G401 (cell line): ENCODE measurements at places on chromosomes 4 and X. TPM values are rescaled to one million over a fixed set of nuclear protein-coding genes. Genes with fewer than 3 reads are reported as not detected.

DNA sequence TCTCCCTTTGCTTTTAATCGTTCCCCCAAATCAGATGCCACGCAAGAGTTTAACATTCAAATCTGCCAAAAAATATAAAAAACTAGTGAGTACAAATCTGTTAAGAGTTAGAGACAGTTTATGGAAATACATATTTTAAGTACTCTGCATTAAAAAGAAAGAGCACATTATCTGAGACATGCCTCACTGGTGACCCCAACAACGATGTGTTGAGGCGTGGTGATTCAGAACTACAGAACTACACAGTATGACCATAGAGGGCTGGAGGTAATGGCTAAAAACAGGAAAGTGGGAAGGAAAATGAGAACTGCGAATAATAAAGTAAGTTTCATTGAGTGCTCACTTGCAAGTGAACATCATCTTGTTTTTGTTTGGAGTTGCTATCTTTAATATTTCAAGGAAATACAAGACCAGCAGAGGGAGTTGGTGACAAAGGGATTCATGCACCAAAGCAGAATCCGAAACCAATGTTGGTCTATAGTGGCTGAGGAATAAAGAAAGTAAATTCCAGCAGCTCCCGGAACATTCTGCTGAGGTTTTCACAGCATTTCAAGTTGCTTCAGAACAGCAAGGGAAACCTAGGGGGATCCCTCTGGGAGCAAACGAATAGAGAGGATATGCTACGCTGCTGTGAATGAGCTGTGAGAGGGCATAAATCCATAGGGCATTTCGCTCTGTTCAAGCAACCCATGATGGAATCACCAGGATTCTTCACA is 92.2 kb downstream of the DCHS2 start:
- DNase-seq: peak; percentile 17

- no peak for DNase-seq
These were observed 47.1 kb upstream of the THOC2 start for GRCh38 chrX:123779908-123780396.

DNA sequence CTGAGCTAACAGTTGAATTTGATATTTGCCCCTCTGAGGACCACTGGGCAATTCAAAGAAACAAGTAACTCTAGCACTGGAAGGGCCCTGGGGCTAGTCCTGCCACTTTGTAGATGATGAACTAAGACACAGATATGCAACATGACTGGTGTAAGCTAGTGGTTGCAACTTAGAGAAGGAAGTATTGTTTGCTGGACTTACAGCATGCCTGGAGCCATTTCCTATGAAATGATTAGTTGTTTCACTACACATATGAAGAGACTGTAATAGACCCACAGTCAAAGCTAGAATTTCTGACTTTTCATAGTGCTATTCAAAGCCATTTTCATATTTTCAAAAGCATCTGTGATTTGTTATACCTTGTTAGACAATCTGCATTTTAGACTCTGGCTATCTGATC is 96.2 kb downstream of the TSPAN7 start:
- DNase-seq: no peak

DNA sequence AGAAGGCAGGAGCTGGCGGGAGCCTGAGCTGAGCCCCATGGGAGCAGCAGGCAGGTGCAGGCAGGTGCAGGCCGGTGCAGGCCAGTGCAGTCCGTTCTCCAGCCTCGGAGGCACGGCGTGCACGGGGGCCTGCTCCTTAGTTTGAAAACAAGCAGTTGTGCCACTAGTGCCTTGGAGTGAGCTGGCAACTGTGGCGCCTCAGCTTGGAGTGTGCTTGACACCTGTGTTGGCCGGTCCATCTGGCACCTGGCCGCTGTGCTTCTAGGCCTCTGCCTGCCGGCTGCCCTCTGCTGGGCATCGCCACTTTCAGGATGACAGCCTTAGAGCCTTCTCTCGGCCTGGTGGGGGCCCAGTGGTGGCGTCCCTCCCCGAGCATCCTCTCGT is 47.9 kb downstream of the RGS12 start:
- peak; percentile 96 for DNase-seq

DNA sequence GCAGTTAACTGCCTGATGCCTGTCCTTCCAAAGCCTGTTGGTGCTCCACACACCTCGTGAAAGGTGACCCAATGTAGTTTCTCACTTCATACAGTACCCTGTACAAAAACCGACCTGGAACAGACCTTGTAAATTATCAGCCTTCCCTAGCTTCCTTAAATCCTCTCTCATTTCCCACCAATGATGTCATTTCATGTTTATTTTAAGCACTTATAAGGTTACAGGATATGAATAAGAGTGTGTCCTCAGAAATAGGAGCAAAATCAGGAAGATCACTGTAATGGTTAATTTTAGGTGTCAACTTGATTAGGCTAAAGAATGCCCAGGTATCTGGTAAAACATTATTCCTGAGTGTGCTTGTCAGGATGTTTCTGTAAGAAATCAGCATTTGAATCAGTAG is 44.7 kb downstream of the TMEM150C start:
- DNase-seq: no peak

- peak; percentile 40 for DNase-seq
These were observed 21.1 kb upstream of the ARAF start for GRCh38 chrX:47539860-47540259.

- no peak for DNase-seq
These were observed 3.8 kb upstream of the RPS6KA3 start for GRCh38 chrX:20270562-20270890.

- DNase-seq: peak; percentile 2
These were observed 756.1 kb downstream of the SH3BGRL start for GRCh38 chrX:81957900-81958545.

DNA sequence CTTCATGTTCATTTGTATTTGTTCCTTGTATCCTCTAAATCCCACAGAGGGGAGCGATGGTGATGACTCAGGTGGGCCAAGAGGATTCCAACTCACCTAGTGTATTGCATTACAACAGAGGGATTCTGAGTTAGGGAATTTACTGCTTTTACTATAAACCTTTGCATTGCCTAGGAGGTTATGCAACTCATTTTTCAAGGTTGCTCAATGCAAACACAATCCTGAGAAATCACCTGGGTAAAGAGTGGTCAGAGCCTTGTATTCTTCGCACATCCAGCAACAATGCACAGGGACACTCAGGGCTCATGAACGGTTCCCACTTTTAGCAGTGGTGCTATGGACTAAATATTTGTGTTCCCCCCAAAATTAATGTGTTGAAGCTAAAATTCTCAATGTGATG is 28.6 kb upstream of the LSM6 start:
- no peak for DNase-seq

DNA sequence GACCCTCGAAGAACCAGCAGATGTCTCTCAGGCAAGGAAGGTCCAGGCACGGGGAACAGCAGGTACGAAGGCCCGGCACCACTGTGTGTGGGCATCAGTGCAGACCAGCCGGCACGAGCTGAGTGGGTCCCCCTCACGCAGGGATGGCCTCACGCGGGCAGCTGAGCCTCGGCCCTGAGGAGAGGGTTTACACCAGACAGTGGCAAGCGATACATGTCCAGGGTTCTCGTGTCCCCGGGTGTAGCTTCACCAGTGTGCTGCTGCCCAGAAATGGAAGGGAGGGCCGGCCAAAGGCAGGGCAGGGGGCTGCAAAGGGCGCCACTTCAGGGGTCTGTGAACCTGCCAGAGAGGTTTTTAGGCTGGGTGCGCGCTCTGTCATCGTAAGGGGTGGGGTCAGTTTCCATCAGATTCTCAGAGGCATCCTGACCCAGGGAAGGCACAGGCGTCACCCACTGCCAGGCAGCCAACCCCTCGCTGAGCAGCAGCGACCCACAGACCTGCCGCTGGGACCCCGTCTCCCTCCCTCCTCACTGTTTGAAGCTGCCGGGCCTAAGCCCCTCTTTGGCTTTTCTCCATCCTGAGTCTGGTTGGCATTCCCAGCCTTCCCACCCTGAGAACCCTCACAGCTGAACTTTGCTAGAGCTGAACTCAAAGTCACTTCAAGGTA is 107.0 kb downstream of the CPZ start:
- DNase-seq: no peak

- peak; percentile 63 for DNase-seq
These were observed 137.6 kb downstream of the EGF start for GRCh38 chr4:110049951-110050925.

The PAGE1 gene
- total RNA-seq: not detected in 2 replicates

The SPANXN1 gene
- not detected in 2 replicates for total RNA-seq

The ANXA3 gene
- total RNA-seq: 0.18 TPM in 1 of 2 replicates, not detected in the other

The TMSB15A gene
- total RNA-seq: 2.1 and 9.7 TPM in 2 replicates

The LRP2BP gene
- total RNA-seq: not detected in 2 replicates

The RTL3 gene
- not detected in 2 replicates for total RNA-seq

The MAGEA11 gene
- total RNA-seq: not detected in 2 replicates

The FGF13 gene
- 0.80 TPM in 1 of 2 replicates, not detected in the other for total RNA-seq
